Activated naive CD4-positive, alpha-beta T cell treated with anti-CD3 and anti-CD28 coated beads for 36 hours (primary cell): ENCODE measurements at places on chromosomes 1 and 21. TPM values are rescaled to one million over a fixed set of nuclear protein-coding genes. Genes with fewer than 3 reads are reported as not detected.

Gene TMPRSS15
- total RNA-seq, result not detected

Gene PRAMEF26
- total RNA-seq, result not detected

Gene IQGAP3
- 9.4 TPM for total RNA-seq

Gene MCOLN3
- total RNA-seq, result 0.19 TPM

Gene MTARC2
- total RNA-seq, result not detected

GRCh38 chr1:183918589-183918988, 113.7 kb downstream of the RGL1 start:
- no peak overlapping the region for H3K27ac ChIP-seq
- no peak for DNase-seq
- no peak overlapping the region for H3K4me3 ChIP-seq
- H3K4me1 ChIP-seq, result peaks cover 11% of the 10 kb centered on the region

DNA sequence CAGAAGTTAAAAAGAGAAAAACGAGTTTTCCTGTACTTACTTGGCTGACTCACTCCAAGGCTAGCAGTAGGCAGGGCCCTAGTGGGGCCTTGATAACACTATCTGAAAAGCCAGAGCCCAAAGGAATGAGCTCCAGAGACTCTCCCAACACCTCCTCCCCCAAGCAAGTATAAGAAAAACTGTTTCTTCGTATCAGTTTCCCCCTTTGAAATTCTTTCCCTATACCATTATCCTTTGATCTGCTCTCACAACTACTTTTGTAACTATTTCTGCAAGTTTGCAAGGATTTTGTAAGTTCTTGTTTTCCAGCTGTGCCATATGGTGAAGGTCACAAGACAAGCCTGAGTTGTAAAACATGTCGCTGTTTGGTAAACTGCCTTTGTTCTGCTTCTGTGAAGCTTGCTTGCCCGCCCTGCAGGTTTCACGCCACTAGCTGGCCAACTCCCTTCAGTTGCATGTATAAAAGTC, 36.5 kb upstream of the KCNJ15 start:
- peaks cover 3% of the 10 kb centered on the region for H3K36me3 ChIP-seq
- no peak overlapping the region for H3K4me3 ChIP-seq
- no peaks in the 10 kb centered on the region for H3K27me3 ChIP-seq
- H3K27ac ChIP-seq, result no peak overlapping the region
- H3K4me1 ChIP-seq, result peaks cover 3% of the 10 kb centered on the region
- DNase-seq, result no peak

- no peaks in the 10 kb centered on the region for H3K27me3 ChIP-seq
- DNase-seq, result no peak
- H3K4me3 ChIP-seq, result no peak overlapping the region
- no peak overlapping the region for H3K27ac ChIP-seq
- no peaks in the 10 kb centered on the region for H3K36me3 ChIP-seq
Observed at GRCh38 chr1:41718497-41718896, 200.2 kb downstream of the HIVEP3 start.

- H3K4me3 ChIP-seq, result no peak overlapping the region
- no peaks in the 10 kb centered on the region for H3K4me1 ChIP-seq
- H3K27ac ChIP-seq, result no peak overlapping the region
- no peaks in the 10 kb centered on the region for H3K36me3 ChIP-seq
- DNase-seq, result no peak
Observed at GRCh38 chr1:225388372-225388771, 39.5 kb downstream of the LBR start.

GRCh38 chr1:51210055-51210454, 26.0 kb upstream of the RNF11 start:
- H3K4me3 ChIP-seq, result no peak overlapping the region
- DNase-seq, result no peak
- no peaks in the 10 kb centered on the region for H3K27me3 ChIP-seq

GRCh38 chr1:52306227-52307006, 59.6 kb downstream of the CC2D1B start:
- H3K27me3 ChIP-seq, result no peaks in the 10 kb centered on the region
- H3K36me3 ChIP-seq, result peaks cover 4% of the 10 kb centered on the region
- no peaks in the 10 kb centered on the region for H3K4me1 ChIP-seq
- H3K4me3 ChIP-seq, result no peak overlapping the region

GRCh38 chr1:168706391-168706992, 22.5 kb downstream of the DPT start:
- H3K27me3 ChIP-seq, result peaks cover 9% of the 10 kb centered on the region
- H3K4me3 ChIP-seq, result no peak overlapping the region
- no peak overlapping the region for H3K27ac ChIP-seq
- no peaks in the 10 kb centered on the region for H3K4me1 ChIP-seq
- no peak for DNase-seq

DNA sequence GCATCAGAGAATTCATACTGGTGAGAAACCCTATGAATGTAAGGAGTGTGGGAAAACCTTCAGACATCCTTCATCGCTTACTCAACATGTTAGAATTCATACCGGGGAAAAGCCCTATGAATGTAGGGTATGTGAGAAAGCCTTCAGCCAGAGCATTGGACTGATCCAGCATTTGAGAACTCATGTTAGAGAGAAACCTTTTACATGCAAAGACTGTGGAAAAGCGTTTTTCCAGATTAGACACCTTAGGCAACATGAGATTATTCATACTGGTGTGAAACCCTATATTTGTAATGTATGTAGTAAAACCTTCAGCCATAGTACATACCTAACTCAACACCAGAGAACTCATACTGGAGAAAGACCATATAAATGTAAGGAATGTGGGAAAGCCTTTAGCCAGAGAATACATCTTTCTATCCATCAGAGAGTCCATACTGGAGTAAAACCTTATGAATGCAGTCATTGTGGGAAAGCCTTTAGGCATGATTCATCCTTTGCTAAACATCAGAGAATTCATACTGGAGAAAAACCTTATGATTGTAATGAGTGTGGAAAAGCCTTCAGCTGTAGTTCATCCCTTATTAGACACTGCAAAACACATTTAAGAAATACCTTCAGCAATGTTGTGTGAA, 12.8 kb downstream of the ZFP69B start:
- DNase-seq, result no peak
- no peak overlapping the region for H3K27ac ChIP-seq
- no peaks in the 10 kb centered on the region for H3K27me3 ChIP-seq
- no peaks in the 10 kb centered on the region for H3K4me1 ChIP-seq
